SW 1271 (cell line): ENCODE measurements at places on chromosomes 12 and 14.

DNA sequence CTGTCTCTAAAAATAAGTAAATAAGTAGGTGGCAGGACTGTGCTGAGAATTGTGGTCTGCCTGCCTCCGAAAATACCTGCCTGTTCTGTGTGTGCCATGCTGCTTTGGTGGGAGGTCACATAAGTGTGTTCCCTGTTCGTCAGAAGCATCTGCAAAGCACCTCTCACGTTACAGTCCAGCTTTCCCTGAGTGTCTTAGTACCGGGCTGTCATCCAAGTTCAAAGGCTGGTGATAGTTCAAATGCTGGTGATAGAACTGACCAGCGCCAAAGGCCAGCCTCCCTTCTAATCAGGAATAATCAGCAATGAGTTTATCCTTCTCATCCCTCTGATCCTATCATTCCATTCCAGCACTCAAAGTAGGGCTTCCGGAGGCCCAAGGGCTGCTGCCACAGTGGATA, 5.6 kb downstream of the CABP1 start:
- no peak for DNase-seq

- DNase-seq: peak; percentile 45
These were observed at the start of gene ZFHX2 for GRCh38 chr14:23551266-23552028. Gene ZFHX2, minus strand, starts transcription at chr14:23551765. Its CDS starts 16,440 bp downstream, at chr14:23535325.

GRCh38 chr14:64715628-64716412, 11.6 kb downstream of the PLEKHG3 start:
- DNase-seq: no peak

DNA sequence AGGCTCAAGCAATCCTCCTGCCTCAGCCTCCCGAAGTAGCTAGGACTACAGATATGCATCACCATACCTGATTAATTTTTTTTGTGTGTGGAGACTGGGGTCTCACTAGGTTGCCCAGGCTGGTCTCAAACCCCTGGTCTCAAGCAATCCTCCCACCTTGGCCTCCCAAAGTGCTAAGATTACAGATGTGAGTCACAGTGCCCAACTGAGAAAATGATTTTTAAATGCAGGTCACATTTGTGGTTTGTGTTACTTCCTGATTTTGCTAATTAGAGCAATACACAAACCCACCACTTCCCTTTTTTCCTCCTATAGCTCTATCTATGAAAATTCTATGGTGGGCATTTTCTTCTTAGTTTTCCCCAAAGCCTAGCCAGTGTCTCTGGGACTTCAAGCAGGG, 45.5 kb upstream of the TMEM263 start:
- DNase-seq: no peak

DNA sequence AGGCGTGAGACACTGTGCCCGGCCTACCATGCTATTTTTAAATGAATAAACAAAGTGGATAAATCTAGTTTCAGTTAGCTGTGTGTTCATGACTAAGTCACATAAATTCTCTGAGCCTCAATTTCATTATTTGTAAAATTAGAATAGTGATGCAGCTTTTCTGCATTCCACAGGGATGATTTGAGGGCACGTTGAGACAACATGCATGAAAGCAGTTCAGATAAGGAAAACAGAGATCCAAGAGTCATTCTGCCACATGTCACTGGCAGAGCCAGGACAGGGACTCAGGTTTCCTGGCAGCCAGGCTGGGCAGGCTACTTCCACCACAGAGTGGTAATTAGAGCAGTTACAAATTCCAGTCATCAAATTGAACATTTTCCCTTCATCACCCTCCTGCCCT, 2.9 kb upstream of the PPP4R4 start:
- DNase-seq: no peak

GRCh38 chr12:67452119-67452805, 183.1 kb downstream of the CAND1 start:
- no peak for DNase-seq

GRCh38 chr12:20213723-20214625, 154.4 kb upstream of the PDE3A start:
- no peak for DNase-seq

- DNase-seq: peak; percentile 14
These were observed 141.0 kb upstream of the LMNTD1 start for GRCh38 chr12:25694072-25694471.

DNA sequence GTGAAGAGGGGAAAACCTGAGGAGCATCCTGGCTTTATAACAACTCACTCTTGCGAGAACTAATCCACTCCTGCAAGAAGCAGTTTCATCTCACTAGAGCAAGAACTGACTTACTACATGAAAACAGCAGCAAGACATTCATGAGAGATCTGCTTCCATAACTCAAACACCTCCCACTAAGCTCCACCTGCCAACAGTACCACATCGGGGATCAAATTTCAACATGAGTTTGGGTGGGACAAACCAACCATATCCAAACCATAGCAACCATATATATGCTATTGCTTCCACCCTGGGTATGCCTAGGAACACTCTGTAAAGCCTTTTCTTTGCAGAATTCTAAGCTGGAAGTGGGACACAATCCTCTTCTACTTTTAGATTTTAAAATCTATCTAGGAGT, 13.9 kb upstream of the AVPR1A start:
- no peak for DNase-seq

DNA sequence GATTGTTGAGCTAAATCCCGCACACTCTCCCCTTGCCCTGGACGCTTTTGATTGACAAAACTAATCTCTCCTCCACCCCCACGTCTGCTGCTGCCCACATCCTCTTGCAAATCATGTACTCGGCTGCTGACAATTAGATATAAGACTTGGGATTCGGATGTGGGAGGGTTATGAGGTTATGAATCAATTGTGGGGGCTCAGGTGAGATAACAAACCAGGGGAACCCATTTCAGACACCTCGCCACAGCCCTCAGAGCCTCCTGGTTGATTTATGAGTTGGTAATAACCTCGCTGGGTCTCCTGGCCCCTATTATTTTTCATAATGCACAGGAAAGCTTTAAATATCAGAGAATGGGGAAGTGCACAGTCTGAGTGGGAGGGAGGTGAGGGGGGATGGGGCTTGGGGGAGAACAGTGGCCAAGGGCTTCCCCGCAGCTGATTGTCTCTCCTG, 449.9 kb downstream of the DPF3 start:
- DNase-seq: no peak

- DNase-seq: no peak
These were observed 63.0 kb downstream of the NCOR2 start for GRCh38 chr12:124504273-124505000.

DNA sequence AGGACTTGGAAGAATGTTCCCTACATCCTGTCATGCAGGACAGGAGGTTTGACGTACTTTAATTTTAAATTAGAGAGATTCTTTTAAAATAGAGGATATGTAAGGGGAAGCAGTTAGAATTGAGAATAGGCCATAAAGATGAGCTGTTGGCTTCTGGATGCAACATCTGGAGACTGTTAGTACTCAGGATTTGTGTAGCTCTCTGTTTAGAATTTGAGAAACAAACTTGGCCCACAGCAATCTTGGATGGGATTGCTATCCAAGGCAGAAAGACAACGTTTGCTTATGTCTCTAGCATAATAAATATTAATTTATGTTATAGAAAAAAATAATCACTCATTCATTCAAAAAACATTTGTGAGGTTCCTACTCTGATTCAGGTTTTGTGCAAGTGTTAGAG, 398.4 kb upstream of the NOVA1 start:
- DNase-seq: no peak

DNA sequence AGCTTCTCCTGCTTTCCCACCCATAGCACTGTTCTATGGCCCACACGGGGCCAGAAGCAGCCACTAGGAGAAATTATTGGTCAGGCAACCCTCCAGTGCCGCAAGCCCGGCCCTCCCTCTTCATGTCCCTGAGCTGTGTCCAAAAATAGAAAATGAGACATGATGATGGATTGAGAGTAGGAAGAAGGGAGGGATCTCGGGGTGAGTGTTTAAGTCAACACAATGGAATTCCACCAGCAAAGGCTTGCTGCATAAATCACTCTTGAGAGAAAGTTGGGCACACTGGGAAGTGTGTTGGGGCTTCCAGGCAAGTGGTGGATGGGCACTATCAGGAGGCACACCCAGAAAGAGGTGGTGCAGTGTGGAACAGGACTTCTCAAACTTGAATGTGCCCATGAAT, 94.2 kb downstream of the LLPH start:
- peak; percentile 27 for DNase-seq

GRCh38 chr14:71590131-71590530, 342.1 kb upstream of the RGS6 start:
- no peak for DNase-seq

GRCh38 chr14:92619671-92620456, 106.3 kb downstream of the RIN3 start:
- DNase-seq: no peak

DNA sequence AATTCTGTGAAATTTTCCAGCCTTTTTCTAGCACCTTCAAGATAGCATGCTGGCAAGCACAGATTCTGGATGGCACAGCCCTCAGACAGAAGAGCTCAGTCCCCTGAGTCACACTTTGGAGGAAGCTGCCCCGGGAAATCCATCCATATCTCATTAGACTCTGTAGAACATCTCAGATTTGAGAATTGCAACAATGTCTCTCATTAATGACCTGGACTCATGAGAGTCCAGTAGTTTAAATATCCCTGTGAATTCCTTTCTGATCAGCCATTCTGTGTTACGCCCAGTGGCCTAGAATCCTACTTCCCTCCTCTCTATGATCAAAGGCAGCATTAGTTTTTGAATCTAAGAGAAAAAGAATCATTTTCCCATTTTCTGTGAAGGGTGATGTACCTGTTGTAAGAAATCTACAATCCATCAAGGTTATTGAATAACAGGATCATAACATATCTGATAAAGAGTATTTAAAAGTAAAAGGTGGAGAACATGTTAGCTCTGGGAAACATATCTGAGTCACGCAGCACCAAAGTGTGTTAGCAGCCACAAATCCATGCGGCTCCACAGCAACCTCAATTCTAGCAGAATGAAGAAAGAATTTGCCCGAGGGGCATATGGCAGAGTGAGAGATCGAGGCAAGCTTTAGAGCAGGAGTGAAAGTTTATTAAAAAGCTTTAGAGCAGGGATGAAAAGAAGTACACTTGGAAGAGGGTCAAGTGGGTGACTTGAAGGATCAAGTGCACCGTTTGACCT, 855.6 kb upstream of the TMEM132C start:
- DNase-seq: no peak

GRCh38 chr12:19988948-19989347, 379.4 kb upstream of the PDE3A start:
- no peak for DNase-seq

- no peak for DNase-seq
These were observed 194.8 kb downstream of the SLC41A2 start for GRCh38 chr12:104763168-104763805.

DNA sequence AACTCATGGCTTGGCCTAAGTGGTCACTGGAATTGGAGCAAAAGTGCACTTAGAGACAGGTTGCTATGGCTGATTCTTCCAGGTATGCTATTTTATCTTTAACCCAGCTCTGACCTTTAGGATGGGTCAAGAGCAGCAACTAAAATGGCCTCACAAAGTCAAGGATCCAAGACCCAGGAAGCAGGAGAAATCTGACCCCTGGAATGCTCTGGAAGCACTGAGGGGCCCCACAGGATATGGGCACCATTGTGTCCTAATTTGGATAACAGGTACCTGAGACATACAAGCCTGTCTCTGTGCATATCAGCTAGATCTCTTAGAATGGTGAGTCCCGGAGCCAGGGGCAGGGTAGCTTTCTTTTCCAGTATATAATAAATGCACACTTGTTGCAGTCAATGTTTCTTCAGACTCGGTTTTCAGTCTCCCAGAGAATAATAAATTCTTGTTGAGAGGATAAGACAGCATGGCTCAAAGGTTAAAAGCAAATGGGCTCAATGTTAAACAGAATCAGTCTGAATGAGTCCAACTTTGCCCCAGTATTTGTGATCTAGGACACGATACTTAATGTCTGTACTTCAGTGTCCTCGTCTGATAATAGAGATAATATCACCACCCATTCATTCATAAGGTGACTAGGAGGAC, 29.3 kb upstream of the TMCC3 start:
- DNase-seq: no peak

GRCh38 chr12:80553316-80553715, 109.3 kb downstream of the PTPRQ start:
- DNase-seq: no peak

DNA sequence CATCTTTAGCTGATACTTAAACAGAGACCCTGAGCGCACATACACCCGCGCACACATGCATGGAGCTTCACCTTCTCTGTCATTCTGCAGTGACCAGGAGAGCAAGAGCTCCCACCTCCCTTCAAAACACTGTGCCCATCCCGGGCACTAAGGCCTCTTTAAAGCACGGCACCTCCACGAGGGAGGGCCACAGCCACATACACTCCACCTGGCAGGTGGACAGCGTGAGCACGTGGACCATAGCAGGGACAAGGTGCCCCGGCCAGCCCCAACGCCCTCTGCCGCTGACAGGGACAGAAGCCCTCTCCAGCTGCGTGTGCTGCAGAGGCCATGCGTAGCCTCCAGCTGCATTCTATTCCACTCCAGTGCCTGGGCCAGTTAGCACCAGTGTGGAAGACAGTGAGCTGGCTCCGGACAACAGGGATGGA, 5.4 kb downstream of the GAPDH start:
- DNase-seq: no peak

DNA sequence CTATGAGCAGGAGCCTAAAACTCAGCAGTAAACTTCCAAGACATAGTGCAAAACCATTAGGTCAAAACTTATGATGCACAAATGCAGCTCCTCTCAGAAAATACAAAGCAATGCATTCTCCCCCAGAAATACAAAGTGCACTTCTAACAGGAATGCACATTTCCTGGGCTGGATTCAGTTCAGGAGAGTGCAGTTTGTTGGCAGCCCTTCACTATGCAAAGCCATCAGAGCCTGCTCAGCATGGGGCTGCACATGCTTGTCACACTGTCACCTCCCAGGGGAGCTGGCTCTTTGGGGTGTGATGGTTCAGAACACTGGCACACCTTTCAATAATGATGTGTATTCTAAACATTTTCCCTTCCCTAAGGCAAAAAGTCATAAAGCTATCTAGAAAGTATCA, 110.4 kb downstream of the KCNK10 start:
- no peak for DNase-seq

DNA sequence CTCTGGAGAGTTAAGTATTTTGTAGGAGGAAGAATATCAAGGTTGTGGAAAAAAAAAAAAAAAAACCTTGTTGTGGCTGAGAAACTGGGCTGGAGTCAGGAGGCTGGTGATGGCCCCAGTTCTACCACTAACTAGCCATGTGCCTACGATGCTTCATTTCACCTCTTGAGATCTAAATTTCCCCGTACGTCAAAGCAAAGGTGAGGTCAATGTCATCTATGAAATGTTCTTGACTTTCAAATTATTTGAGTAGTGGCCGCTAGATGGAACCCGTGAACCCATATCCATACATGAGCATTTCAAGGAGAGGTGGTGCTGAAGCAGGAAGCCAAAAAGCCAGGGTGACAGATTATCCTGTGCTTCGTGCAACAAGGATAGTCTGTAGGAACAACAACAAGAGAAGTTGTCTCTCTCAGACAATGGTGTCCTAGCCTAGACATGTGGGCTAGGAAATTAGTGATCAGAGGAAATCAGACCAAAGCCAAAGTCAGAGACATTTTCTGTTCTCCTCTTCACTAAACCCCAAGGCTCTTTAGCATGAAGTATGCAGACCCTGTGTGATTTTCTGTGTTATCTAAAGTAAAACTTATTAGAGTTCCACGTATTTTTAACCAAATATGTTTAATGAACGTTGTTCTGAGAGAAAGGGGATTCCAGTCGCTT, 95.5 kb upstream of the ETV6 start:
- no peak for DNase-seq
